ENCODE measurements at places on chromosomes 1 and 21.

GRCh38 chr1:7022058-7022457, 236.8 kb downstream of the CAMTA1 start:
- DNase-seq, result no peak

DNA sequence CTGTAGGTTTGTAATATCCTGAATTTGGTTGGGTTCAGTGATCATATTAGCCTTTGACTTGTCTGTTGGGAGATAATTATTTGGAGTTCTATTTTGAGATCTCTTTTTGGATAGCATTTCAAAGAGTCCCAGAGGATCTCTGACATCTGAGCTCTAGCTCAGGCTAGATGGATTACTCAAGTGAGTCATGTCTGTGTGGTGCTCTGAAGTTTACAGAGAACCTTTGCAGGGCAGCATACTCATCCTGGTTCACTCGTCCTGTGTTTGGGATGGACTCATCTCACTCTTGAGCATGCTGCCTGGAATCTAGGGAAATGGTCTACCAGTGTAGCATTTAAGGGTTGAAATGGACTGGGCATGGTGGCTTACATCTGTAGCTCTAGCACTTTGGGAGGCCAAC, 29.4 kb upstream of the BMP8A start:
- DNase-seq, result peak; percentile 6

- DNase-seq, result no peak
These were observed 44.4 kb downstream of the RWDD3 start for GRCh38 chr1:95278173-95279006.

GRCh38 chr1:202586018-202586821, 124.0 kb downstream of the SYT2 start:
- DNase-seq, result no peak

GRCh38 chr1:220184506-220184905, 87.7 kb downstream of the RAB3GAP2 start:
- DNase-seq, result no peak

DNA sequence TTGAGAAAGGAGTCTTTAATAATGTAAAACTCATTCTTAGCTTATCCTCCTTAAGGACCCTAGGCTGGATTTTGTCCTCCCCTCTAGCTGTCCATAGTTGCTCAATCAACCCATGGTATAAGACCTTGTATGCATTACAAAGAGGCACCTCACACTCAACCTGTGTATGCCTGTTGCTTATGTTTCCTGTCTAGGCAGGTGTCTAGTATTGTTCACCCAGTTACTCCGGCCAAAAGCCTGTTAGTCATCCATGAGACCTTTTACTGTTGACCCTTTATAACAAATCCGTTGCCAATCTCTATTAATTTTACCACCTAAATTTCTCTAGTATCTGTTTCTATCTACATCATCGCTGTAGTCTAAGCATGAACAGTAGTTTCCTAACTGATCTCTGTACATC, 3.7 kb downstream of the LYPLAL1 start:
- no peak for DNase-seq

GRCh38 chr1:181630398-181630797, 147.1 kb downstream of the CACNA1E start:
- no peak for DNase-seq

GRCh38 chr1:171243878-171244277, 4.4 kb upstream of the FMO1 start:
- no peak for DNase-seq

GRCh38 chr1:220432408-220432807, 95.5 kb upstream of the MARK1 start:
- no peak for DNase-seq

GRCh38 chr1:9316080-9316444, 23.4 kb downstream of the SPSB1 start:
- DNase-seq, result no peak

DNA sequence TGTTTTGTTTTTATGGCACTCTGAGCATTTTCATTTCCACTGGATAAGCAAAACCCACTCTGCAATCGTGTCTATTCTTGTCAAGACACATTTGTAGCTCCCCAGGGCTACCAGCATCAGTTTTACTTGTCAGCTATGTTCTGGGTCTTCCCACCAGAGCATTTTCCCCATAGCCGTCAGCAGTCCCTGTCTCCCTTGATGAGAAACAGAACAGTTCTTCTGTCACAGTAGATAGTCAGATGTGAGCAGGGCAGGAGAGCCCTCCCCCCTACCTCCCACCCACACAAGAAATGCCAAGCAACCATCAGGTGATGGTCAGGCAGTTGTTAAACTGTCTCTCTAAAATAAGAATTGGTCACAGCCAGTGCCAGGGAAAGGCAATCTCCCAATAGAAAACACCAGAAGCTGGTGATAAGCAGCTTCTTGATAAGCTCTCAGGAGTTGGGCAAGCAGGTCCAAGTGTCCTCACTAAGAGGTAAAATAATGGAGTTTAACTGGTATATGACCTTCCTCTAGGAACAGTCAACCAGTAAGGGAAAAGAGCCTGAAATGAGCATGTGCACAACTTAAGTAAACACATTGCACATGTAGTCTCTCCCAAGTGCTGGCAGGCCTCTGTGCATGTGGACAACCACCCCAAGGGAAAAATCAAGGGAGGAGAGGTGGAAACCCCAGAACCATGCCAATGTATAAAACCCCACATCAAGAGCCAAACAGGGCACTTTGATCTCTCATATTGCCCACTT, 208.2 kb downstream of the S1PR1 start:
- DNase-seq, result no peak

GRCh38 chr1:29626066-29626465, 389.7 kb downstream of the PTPRU start:
- DNase-seq, result no peak

DNA sequence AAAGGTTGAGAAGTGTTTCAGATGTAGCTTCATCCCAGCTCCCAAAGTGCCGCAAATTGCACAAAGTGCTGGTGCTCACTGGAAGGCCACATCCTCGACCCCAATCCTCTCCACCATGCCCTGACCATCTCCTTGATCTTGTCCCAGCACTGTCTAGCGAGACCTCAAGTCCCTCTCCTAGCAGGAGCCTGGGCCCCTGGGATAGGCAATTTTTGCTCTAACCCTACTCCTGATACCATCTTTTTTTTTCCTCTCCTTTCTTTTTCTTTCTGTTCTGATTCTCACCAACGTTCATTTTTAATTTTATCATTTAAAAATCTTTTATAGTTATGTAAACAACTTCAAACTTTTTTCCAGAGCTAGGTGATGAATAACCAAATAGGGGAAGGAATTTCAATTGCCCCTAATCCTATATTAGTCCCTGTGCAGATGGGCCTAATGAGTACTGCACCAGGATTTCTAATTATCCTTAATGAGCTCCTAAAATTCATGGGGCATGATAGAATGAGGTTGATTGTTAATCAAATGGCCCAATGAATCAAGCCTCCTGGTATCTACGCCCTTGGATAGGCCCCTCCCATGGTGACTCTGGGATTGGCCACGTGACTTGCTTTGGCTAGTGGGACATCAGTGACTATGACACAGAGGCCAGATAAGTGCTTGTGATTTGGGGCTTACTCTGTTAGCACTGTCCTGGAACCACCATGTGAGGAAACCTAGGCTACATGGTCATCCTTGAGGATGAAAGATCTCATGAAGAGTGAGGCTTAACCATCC, 41.5 kb upstream of the TENT5B start:
- no peak for DNase-seq

DNA sequence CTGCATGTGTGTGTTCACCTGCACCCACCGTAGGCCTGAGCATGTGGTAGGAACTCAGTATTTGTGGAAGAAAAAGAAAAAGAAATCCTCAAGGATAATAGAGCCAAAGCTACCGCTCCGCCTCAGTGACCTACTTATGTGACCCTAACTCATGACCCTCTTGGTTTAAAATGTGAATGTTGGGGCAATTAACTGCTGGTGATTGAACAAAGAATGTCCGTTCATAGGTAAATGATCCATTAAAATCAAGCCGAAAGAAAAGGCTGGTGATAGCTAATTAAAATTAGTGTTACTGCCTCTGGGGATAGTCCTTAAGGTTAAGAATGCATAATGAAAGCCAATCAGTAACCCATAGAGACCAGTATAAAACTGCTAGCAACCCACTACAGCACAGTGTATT, 98.1 kb downstream of the PRDM2 start:
- DNase-seq, result no peak

GRCh38 chr1:177976596-177976995, 6.7 kb upstream of the SEC16B start:
- no peak for DNase-seq

DNA sequence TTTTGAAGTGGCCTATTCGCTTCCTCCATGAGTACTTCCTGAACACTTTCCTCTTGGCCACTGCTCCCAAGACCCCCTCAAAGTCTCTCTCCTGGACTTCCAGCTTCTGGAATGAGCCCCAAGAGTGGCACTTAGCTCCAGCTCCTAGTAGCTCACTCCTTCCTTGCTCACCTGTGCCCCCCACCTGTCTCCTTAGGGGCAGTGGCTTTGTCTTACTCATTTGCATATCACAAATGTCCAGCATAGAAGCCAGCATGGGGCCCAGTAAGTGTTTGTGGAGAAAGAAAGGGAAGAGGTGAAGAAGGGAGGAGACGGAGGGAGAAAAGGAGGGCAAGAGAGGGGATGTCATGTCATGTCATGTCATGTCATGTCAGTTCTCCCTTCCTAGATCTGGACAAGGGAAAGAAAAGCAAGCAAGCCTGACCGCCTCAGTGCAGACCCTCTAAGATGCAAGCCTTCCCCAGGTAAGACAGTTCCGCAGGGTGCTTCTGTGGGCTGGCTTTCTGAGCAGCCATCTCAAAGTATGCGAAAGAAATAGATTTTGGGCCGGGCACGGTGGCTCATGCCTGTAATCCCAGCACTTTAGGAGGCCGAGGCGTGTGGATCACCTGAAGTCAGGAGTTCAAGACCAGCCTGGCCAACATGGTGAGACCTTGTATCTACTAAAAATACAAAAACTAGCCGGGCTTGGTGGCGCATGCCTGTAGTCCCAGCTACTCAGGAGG, 6.9 kb upstream of the MX1 start:
- DNase-seq, result no peak

- DNase-seq, result no peak
These were observed 202.2 kb upstream of the C8B start for GRCh38 chr1:57167997-57168396.

DNA sequence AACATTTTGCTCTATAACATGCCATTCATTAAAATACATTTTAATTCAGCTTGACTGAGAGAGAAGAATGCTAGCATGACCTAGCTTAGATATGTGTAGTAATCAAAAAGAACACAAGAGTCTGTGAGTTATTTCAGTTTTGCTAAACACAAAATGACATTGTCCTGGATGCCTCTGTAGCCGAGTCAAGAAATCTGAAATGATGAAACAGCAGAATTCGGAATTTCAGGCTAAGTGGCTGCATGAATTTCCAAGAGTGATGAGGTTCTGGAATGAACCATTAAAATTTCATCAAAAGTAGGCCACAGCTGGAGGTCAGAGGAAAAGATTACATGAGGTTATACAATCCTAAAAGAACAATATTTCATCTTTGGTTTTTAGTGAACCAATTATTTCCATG, 79.1 kb upstream of the CXADR start:
- DNase-seq, result no peak

DNA sequence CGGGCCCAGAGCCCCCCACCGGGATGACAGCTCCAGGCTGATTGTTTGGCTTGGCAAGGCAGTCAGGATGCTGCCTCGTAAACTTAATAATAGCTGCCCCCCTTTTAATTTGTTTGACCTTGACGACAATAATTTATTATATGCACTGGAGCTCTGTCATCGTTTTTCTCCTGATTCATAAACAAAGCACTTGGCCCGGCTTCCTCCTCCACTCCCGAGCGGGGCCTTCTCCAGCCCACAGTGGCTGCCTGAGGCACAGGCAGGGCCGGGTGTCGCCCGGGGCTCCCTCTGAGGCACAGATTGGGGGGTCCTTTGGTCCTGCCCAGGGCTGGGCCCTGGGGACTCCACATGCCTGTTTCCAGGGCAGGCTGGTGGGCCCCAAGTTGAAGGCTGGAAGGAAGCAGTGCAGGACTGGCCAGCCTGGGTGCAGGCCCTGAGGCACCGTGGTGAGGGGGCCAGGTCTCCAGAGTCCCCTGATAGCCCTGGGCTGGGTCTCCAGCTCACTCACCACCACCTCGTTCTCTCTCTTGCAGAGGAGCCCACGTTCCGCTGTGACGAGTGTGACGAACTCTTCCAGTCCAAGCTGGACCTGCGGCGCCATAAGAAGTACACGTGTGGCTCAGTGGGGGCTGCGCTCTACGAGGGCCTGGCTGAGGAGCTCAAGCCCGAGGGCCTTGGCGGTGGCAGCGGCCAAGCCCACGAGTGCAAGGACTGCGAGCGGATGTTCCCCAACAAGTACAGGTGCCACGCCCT, 52.0 kb upstream of the ARHGEF16 start:
- DNase-seq, result no peak

DNA sequence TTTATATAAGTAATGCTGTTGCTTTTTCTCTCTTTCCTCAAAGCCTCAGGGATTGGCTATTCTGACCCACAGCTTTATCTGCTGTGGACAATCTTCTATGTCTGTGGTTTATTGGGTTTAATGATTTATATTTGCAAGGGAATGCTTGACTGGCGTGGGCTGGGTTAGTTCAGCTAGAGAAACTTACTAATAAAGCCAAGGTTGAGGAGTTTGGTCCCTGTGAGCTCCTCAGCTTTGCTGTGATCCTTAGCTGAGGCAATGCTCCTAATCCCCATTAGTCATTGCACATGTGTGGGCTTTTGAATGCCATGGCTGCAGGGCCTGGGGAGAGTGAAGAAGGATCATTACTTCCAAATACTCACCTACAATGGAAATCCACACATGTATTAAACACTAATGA, 179.3 kb downstream of the ZNF326 start:
- DNase-seq, result no peak

GRCh38 chr1:9295884-9296283, 3.2 kb downstream of the SPSB1 start:
- no peak for DNase-seq

DNA sequence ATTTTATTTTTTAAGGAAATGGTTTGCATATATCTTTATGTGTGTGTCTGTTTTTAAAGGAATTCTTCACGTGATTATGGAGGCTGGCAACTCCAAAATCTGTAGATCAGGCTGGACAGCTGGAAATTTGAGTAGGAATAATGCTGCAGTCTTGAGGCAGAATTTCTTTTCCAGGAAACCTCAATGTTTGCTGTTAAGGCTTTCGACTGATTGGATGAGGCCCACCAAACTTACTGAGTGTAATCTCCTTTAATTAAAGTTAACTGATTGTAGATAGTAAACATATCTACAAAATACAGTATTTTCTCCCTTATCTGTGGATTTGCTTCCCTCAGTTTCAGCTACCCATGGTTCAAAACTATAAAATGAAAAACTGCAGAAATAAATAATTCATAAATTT, 883.1 kb downstream of the TTLL7 start:
- DNase-seq, result no peak

GRCh38 chr1:116433275-116434257, 60.5 kb downstream of the ATP1A1 start:
- no peak for DNase-seq

GRCh38 chr1:34825455-34826091, 32.8 kb downstream of the GJA4 start:
- no peak for DNase-seq

GRCh38 chr1:1115136-1115785, 628 bp downstream of the C1orf159 start:
- no peak for DNase-seq

- no peak for DNase-seq
These were observed 22.7 kb downstream of the INAVA start for GRCh38 chr1:200917291-200917817.

GRCh38 chr1:245245021-245245667, 90.4 kb downstream of the KIF26B start:
- DNase-seq, result no peak

GRCh38 chr1:227155004-227155403, 163.3 kb downstream of the CDC42BPA start:
- no peak for DNase-seq

GRCh38 chr21:45330851-45331261, 43.2 kb upstream of the POFUT2 start:
- DNase-seq, result no peak

GRCh38 chr1:208225954-208226937, 17.9 kb downstream of the PLXNA2 start:
- no peak for DNase-seq

Data from fibroblast of the conjunctiva (primary cell).